ENCODE measurements at places on chromosomes 3 and 15. TPM values are rescaled to one million over a fixed set of nuclear protein-coding genes. Genes with fewer than 3 reads are reported as not detected.

DNA sequence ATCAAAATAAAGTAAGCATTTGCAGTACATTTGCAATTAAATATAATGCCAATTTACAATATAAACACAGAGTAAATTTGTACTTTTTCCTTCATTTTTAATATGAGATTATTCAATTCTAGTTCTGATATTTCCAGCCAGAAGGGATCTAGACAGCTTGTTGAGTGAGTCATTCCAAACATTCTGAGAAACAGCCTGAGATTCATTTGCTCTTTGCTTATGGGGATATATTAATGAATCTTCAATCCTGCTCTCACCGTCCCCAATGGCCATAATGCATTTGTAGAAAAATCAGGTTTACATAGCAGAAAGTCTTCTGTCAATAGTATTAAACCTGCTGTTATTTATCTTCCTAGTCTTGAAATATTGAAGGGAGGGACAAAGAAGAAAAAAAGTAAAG, 554.2 kb downstream of the TUSC7 start:
- no peak for DNase-seq

GRCh38 chr3:32782407-32782806, 35.4 kb upstream of the TRIM71 start:
- DNase-seq = no peak

DNA sequence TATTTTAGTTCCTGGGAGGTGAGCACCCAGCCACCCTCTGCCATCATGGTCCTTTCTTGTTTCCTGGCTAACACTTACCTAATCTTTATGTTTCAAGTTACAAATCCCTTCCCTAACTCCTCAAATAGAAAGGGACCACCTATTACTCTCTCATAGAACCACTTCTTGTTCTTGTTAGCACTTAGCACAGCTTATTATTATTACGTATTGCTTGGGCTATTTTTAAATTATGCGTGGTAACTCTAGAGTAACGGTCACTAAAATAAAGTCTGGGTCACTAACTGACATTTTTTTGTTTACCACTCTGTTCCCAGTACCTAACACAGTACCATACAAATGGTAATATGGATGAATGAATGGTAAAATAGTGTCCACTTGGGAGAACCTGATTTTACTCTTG, 141.9 kb downstream of the LRTM1 start:
- no peak for DNase-seq

Gene SLC25A38
- 39.8 TPM for polyA plus RNA-seq

DNA sequence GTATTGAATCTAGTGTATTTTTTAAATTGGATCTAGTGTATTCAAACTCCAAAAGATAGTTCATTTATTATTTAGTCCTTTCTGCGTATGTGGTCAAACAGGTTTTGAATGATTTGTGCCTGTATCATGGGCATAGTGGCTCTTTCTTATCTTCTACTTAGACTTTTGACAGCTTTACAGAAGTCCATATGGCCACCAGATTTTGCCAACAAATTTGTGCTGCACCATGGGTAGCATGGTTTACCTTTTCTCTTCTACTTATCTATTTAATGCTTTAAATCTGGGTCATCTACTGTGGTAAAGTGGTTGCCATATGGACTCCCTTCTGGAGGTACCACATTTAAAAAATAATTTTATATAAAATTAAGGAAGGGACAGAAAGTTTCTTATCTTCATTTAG, 66.9 kb upstream of the CADM2 start:
- DNase-seq = no peak

DNA sequence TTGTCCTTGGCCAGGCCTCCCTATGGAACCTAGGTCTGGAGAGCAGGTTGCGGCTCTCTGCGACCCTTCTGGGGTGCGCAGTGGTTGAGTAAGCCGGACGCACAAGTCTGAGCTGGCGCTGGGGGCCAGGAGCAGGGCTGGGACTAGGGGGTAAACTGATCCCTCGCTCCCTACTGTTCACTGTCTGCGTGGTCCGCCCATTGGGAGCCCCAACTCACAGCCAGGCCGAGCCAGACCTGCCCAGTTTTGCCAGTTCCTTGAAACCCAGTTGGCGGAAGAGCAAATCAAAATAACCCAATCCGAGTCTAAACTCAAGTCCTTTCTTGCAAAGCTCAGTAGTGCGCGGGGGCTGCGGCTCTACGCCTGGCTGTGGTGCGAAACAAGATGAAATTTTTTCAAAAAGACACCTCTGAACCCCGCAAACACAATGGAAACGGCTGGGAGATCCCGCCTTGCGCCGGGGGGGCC, 17.5 kb downstream of the RGMA start:
- DNase-seq = no peak

Gene ASB14
- 1.4 TPM for polyA plus RNA-seq

DNA sequence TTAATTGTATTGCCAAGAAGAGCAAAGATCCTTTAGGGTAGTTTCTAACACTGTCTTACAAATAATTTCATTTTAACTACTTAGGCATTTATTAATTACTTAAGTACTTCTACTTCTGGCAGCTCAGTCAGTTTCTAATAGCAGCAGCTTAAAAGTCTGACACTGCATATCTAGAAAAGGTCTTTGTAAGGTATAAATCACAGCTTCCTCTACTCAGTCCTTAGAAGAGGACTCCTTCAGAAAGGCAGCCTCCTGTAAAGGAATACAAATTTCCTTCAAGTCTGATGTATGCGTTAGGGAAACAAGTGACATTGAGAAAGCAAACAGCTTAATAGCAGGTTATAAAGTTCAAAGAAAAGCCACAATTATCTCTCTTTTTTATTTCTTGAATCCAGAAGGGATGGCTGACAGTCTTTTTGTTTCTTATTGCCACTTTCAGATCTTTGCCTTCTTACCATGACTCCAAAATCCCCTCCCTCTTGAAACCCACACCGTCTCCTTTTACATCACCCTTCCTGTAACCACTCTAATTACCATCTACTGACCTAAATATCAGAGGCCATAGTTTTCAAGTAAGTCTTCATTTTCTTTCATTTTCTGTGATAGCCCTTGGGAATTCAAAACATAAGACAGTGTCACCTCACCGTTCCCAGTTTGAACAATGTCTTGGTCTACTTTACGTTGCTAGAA, 109.5 kb downstream of the CGGBP1 start:
- peak; percentile 5 for DNase-seq

Gene DZIP1L
- polyA plus RNA-seq = 26.7 TPM

GRCh38 chr3:72310419-72311380, 525.8 kb upstream of the PROK2 start:
- DNase-seq = no peak

GRCh38 chr3:136404056-136404455, 153.9 kb downstream of the PCCB start:
- DNase-seq = no peak

DNA sequence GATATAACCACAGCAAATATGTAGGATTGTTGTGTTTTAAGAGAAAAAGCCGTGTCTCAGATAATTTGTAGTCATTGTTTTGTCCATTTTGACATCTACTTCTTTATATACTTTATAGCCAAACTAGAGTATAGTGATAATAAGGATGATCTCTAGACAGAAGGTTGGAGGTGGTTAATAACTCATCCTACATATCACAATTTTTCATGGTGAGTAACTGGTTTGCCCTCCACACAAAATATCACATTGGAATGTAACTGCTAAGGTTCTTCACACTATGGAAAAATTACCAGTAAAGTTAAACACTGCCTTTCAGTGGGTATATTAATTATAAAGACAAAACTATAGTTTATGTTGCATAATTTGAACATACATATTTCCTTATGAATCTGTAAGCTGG, 380.7 kb downstream of the LPP start:
- no peak for DNase-seq

Gene SHC4
- 3.1 TPM for polyA plus RNA-seq

DNA sequence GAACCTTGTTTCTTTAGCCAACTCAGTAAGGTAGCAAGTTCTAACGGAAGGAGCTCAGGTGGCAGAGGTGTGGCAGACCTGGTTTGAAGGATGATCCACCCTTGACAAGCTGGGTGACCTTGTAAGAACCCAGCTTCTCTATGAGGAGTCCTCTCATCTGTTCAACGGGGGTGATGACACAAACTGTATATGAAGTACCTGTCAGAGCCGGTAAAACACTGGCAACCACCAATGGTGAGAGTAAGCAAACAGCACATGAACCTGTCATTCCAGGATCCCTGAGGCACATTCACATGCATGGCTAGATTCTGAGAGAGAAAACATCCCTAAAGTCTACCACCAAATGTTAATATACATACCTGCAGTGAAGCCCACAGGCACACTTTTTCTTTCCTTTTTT, 2.4 kb downstream of the SCAP start:
- no peak for DNase-seq

Gene SMCO1
- not detected for polyA plus RNA-seq

Gene ACAN
- 2.1 TPM for polyA plus RNA-seq

- no peak for DNase-seq
Observed at GRCh38 chr3:20564966-20565365, 379.0 kb upstream of the SGO1 start.

DNA sequence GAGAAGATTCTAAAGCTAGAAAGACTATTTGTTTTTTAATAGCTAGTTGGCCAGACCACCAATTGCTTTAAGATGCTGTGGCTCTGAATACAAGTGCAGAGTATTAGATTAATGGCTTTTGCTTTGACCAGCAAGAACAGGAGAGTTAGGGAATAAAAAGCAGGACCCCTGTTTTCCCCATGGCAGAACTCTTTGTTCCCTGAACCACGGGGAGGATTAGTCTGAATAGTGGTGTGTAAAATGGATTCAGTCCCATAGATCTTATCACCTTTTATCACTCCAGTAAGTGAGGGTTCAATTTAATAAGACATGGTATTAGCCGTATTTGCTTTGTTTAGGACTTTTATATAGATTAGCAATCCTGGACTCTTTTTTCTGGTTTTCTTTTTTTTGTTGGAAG, 562.6 kb upstream of the DPPA4 start:
- no peak for DNase-seq

GRCh38 chr3:56796996-56797395, 4.8 kb downstream of the ARHGEF3 start:
- DNase-seq = no peak

Gene EXD1
- polyA plus RNA-seq = 0.07 TPM

DNA sequence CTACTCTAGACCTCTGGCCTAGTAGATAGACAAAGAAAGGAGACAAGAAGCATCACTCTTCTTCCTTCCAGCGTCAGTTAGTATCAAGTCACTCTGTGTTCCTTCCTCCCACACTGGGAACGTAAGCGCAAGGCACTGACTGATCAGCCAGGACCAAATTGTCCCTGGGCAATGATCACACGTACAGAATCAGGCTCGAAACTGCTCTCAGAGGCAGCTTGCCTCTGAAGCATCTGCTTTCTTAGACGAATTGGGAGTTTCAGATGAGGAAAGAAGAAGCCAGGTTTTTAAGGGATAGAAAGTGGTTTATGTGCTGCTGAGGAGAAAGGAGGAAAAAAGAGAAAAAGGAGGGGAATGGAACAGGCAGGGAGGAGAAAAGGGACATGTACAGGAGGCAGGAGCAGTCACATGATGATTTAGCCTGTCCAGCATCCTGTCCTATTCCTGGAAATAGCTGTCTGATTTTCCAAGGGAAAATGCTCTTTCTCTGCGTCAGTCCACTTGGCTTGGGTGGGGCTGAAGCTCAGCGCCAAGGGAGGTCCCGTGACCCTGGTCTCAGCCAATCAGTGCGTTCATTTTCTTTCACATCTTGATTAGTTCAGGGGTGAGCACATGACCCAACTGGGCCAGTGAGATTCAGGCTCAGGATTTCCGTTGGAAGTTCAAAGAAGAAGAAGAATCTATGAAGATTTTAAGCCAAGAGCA, 102.0 kb upstream of the PRICKLE2 start:
- no peak for DNase-seq

Gene SLC2A2
- polyA plus RNA-seq = 19.5 TPM

Gene RBP2
- polyA plus RNA-seq = 0.75 TPM

Gene ADAMTS9
- polyA plus RNA-seq = 174 TPM

- DNase-seq = no peak
Observed at GRCh38 chr15:64017082-64017588, 29.1 kb downstream of the DAPK2 start.

GRCh38 chr3:101066711-101067129, 73.5 kb upstream of the ABI3BP start:
- DNase-seq = no peak

DNA sequence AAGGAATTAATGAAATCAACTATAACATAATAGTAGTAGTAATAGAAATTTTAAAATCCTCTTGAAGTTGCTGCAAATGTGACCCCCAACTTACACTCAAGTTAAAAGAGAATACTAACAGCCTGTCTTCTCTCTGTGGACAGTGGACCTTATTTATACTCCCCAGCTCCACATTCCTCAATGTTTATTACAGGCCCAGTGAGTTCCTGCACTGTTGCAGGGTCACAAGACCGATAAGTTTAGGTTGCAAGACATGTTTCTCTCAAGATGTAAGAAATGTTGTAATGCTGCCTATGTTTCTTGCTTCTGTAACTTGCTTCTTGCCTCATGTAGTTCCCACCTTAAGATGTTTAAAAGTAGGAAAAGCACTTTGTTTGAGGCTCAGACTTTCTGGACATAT, 888.1 kb downstream of the PDCD6IP start:
- no peak for DNase-seq

DNA sequence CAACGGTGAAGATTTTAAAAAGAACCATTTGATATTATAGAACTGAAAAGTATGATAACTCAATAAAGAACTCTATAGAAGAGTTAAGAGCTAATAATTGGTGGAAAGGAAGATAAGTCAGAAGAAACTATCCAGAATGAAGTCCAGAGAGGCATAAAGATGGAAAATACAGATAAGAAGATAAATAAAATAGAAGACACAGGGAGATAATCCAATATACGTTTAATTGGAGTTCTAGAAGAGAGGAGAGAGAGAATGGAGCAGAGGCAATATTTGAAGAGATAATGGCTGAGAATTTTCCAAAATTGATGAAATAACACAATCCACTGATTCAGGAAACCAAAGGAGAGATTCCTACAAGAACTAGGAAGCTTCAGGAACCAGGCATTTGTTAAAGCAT, 49.8 kb upstream of the EPHB3 start:
- DNase-seq = no peak

- no peak for DNase-seq
Observed at GRCh38 chr3:155190691-155191090, 102.8 kb downstream of the STRIT1 start.

Gene ARPP21
- polyA plus RNA-seq = 1.3 TPM

Gene ARNT2
- polyA plus RNA-seq = 60.8 TPM

- no peak for DNase-seq
Observed at GRCh38 chr15:63943829-63944680, 102.2 kb downstream of the DAPK2 start.

DNA sequence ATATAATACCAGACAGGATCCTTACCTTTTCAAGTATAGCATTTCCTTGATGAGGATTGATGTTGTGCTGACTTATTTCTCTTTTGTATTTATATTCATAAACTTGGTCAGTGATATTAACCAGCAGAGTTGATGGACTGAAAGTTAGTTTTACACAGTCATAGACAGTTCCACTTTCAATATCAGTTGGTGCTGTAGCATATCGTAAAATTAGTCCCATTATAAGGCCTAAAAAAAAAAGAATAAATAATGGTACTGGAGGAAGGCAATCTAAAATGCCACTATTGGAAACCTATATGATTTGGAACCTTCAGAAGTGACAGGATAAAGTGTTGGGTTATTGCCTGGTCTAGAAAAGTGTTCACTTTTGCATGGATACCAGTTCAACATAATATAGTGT, 16.3 kb downstream of the SLC9A9 start:
- DNase-seq = no peak
